Type B pancreatic cell (in vitro differentiated cells): ENCODE measurements at places on chromosomes 11 and 22. TPM values are rescaled to one million over a fixed set of nuclear protein-coding genes. Genes with fewer than 3 reads are reported as not detected.

DNA sequence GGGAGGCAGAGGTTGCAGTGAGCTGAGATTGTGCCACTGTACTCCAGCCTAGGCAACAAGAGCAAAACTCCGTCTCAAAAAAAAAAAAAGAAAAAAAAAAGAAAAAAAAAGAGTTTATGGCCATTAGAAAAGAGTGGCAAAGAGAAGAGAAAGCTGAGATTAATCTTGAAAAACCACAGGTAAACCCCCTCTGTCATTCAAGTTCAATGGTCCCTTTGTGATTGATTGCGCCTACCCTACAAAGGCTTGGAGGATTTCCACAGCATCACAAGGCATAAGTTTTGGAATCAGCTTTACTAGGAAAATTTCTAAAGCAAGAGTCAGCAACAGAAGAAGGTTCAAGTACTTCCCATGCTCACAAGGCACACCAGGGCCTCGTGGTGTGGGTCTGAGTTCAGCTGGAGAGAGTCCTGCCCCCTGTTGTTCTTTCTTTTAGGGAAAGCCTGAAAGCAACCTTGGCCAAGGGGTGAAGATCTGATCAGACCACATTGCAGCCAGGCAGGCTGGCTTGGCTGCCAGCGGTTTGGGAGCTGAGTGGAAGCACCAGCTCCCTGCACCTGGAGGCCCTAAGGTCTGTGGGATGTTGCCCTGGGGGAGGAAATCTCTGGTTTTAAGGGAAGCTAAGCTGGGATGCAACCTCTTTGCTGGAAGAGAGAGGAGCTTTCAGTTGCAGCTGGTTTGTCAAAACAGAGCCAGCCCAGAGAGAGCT, 41.8 kb downstream of the SLN start:
- H3K27me3 ChIP-seq, result no peaks in the 10 kb centered on the region
- H3K36me3 ChIP-seq, result no peaks in the 10 kb centered on the region
- no peak overlapping the region for H3K27ac ChIP-seq
- no peaks in the 10 kb centered on the region for H3K4me1 ChIP-seq

- peaks cover 7% of the 10 kb centered on the region for H3K4me1 ChIP-seq
- H3K36me3 ChIP-seq, result no peaks in the 10 kb centered on the region
- H3K4me3 ChIP-seq, result no peak overlapping the region
- peak overlapping the region; percentile 40 for H3K27ac ChIP-seq
Observed at GRCh38 chr11:2097356-2097997, 41.7 kb downstream of the IGF2 start.

- H3K4me1 ChIP-seq, result peaks cover 31% of the 10 kb centered on the region
- H3K27me3 ChIP-seq, result peaks cover 21% of the 10 kb centered on the region
- H3K36me3 ChIP-seq, result no peaks in the 10 kb centered on the region
- no peak overlapping the region for H3K4me3 ChIP-seq
- DNase-seq, result no peak
- H3K27ac ChIP-seq, result no peak overlapping the region
Observed at GRCh38 chr11:112511271-112511670, 250.6 kb upstream of the PLET1 start.

DNA sequence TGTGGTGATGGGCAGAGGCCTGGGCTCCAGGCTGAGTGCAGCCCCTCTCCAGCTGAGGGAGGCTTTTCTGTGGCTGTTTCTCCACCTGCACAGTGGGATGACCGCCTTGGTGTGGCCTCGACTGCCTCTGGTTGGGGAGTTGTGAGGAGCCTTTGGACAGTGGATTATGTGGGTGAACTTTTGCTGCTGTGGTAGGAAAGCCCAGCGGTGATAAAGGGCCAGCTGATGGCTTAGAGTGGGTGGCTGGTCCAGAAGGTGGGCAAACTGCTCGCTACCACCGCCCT, 1.4 kb upstream of the ESRRA start:
- no peak for DNase-seq
- peak overlapping the region; percentile 93 for H3K4me3 ChIP-seq
- peaks cover 20% of the 10 kb centered on the region for H3K4me1 ChIP-seq
- no peaks in the 10 kb centered on the region for H3K36me3 ChIP-seq
- peak overlapping the region; percentile 99 for H3K27ac ChIP-seq

- peaks cover 26% of the 10 kb centered on the region for H3K4me1 ChIP-seq
- no peaks in the 10 kb centered on the region for H3K36me3 ChIP-seq
- no peak for DNase-seq
- peak overlapping the region; percentile 74 for H3K27ac ChIP-seq
Observed at GRCh38 chr11:119907878-119908572, 179.0 kb upstream of the NECTIN1 start.

- no peak overlapping the region for H3K27ac ChIP-seq
- no peaks in the 10 kb centered on the region for H3K27me3 ChIP-seq
- no peaks in the 10 kb centered on the region for H3K36me3 ChIP-seq
- no peak for DNase-seq
- H3K4me3 ChIP-seq, result no peak overlapping the region
Observed at GRCh38 chr11:75461151-75461550, 28.1 kb upstream of the KLHL35 start.

- no peak overlapping the region for H3K27ac ChIP-seq
- H3K4me1 ChIP-seq, result peaks cover 4% of the 10 kb centered on the region
- no peaks in the 10 kb centered on the region for H3K27me3 ChIP-seq
- no peaks in the 10 kb centered on the region for H3K36me3 ChIP-seq
- H3K4me3 ChIP-seq, result peak overlapping the region; percentile 60
- no peak for DNase-seq
Observed at GRCh38 chr11:14537134-14537599, 17.0 kb upstream of the PSMA1 start.

GRCh38 chr22:26845021-26845743, 187.8 kb downstream of the MIAT start:
- H3K36me3 ChIP-seq, result no peaks in the 10 kb centered on the region
- DNase-seq, result no peak
- no peak overlapping the region for H3K4me3 ChIP-seq
- H3K27ac ChIP-seq, result no peak overlapping the region
- H3K27me3 ChIP-seq, result peaks cover 51% of the 10 kb centered on the region

GRCh38 chr11:61170566-61170965, 9.3 kb upstream of the VPS37C start:
- no peaks in the 10 kb centered on the region for H3K4me1 ChIP-seq
- DNase-seq, result no peak
- H3K36me3 ChIP-seq, result no peaks in the 10 kb centered on the region
- H3K27ac ChIP-seq, result no peak overlapping the region

GRCh38 chr22:31347251-31348008, 1.3 kb upstream of the PATZ1 start:
- peak overlapping the region; percentile 93 for H3K4me3 ChIP-seq
- H3K36me3 ChIP-seq, result peaks cover 7% of the 10 kb centered on the region
- H3K27ac ChIP-seq, result peak overlapping the region; percentile 93
- peaks cover 35% of the 10 kb centered on the region for H3K4me1 ChIP-seq

DNA sequence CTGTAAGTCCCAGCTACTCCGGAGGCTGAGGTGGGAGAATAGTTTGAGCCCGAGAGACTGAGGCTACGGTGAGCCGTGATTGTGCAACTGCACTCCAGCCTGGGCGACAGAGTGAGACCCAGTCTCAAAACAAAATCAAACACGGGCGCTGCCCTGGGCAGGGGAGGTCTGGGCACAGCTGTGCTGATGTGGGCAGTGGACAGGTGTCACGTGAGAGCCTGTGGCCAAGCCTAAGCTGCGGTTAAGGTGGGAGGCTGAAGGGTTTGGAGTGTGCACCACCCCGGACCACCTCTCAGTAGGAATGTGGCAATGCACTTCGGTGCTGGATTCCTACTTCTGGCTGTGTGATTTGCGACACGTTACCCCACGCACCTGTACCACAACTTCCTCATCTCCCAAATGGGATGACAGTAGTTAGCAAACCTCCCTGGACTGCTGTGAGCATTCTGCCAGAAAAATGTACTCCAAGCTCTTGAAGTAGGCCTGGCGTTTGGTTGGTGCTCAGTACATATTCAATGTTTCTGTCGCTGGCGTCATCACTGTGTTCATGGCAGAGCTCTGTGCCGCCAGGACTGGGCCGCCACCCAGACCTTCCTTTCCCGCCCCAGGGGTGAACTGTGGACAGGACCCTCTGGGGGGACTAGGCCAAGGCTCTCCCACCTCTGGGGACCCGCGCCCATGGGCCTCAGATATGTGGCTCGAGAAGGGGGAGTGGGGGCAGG, 807 bp upstream of the ZNF74 start:
- H3K36me3 ChIP-seq, result no peaks in the 10 kb centered on the region
- H3K4me1 ChIP-seq, result peaks cover 27% of the 10 kb centered on the region
- H3K27me3 ChIP-seq, result no peaks in the 10 kb centered on the region
- peak overlapping the region; percentile 94 for H3K27ac ChIP-seq

DNA sequence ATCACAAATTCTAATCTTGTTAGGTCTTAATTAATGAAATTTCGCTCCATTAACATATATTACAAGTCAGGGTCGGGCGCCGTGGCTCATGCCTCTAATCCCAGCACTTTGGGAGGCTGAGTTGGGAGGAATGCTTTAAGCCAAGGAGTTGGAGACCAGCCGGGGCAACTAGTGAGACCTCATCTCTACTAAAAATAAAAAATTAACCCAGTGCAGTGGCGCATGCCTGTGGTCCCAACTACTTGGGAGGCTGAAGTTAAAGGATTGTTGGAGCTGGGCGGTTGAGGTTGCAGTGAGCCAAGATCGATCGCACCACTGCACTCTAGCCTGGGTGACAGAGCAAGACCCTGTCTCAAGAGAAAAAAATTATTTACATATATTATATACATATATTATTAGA, 1.9 kb downstream of the TMA7B start:
- H3K27ac ChIP-seq, result no peak overlapping the region
- no peak overlapping the region for H3K4me3 ChIP-seq
- no peaks in the 10 kb centered on the region for H3K36me3 ChIP-seq
- no peak for DNase-seq
- H3K4me1 ChIP-seq, result peaks cover 20% of the 10 kb centered on the region
- H3K27me3 ChIP-seq, result peaks cover 16% of the 10 kb centered on the region

- no peak for DNase-seq
- peaks cover 15% of the 10 kb centered on the region for H3K27me3 ChIP-seq
- no peak overlapping the region for H3K4me3 ChIP-seq
Observed at GRCh38 chr22:44664149-44664548, 37.9 kb upstream of the PRR5 start.

- no peak for DNase-seq
- no peak overlapping the region for H3K4me3 ChIP-seq
- no peak overlapping the region for H3K27ac ChIP-seq
- no peaks in the 10 kb centered on the region for H3K27me3 ChIP-seq
Observed at GRCh38 chr11:3132831-3133260, 32.3 kb downstream of the OSBPL5 start.

GRCh38 chr11:16902182-16902581, 112.0 kb downstream of the PLEKHA7 start:
- H3K36me3 ChIP-seq, result peaks cover 3% of the 10 kb centered on the region
- peak overlapping the region; percentile 60 for H3K27ac ChIP-seq
- H3K4me1 ChIP-seq, result peaks cover 29% of the 10 kb centered on the region
- no peaks in the 10 kb centered on the region for H3K27me3 ChIP-seq
- H3K4me3 ChIP-seq, result peak overlapping the region; percentile 7

DNA sequence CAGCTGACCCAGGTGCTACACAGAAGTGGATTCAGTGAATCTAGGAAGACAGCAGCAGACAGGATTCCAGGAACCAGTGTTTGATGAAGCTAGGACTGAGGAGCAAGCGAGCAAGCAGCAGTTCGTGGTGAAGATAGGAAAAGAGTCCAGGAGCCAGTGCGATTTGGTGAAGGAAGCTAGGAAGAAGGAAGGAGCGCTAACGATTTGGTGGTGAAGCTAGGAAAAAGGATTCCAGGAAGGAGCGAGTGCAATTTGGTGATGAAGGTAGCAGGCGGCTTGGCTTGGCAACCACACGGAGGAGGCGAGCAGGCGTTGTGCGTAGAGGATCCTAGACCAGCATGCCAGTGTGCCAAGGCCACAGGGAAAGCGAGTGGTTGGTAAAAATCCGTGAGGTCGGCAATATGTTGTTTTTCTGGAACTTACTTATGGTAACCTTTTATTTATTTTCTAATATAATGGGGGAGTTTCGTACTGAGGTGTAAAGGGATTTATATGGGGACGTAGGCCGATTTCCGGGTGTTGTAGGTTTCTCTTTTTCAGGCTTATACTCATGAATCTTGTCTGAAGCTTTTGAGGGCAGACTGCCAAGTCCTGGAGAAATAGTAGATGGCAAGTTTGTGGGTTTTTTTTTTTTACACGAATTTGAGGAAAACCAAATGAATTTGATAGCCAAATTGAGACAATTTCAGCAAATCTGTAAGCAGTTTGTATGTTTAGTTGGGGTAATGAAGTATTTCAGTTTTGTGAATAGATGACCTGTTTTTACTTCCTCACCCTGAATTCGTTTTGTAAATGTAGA, 1.7 kb downstream of the MALAT1 start:
- H3K4me3 ChIP-seq, result no peak overlapping the region
- peaks cover 22% of the 10 kb centered on the region for H3K36me3 ChIP-seq
- H3K27ac ChIP-seq, result no peak overlapping the region
- no peak for DNase-seq
- H3K27me3 ChIP-seq, result peaks cover 29% of the 10 kb centered on the region

DNA sequence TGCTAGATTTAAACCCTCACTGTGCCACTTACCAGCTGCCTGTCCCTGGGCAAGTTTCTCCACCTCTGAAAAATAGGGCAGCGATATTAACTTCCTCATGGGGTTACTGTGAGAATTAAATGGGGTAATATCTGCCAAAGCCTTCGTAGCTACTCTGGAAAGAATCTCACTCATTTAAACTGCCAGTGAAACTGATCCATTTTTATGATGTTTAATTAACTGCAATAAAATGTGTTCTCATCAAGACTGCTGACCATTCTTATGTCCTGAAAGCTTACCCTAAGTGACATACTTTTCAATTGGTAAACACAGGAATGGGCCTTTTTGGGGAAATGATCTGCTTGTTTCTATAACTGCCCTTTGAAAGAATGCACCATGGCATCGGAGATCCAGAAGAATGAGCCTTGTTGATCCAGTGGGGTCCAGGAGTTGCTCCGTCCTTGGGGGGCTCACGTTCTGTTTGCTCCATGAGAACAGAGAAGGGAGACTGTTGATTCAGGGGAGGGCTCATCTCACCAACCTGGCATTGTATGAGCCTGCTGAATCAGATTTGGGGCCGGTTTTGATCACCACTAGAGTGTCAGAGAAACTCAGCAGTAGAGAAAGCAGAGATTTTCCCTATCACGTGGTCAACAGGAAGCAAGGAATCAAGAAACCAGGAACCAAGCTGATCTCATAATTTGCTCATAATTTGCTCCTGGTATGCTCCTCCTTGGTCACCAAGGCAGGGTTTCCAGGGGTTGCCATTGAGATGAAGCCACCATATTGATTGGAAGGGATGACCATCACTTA, 7.0 kb upstream of the CCDC86 start:
- no peaks in the 10 kb centered on the region for H3K36me3 ChIP-seq
- H3K27ac ChIP-seq, result no peak overlapping the region
- H3K27me3 ChIP-seq, result peaks cover 31% of the 10 kb centered on the region
- no peak for DNase-seq
- H3K4me3 ChIP-seq, result no peak overlapping the region

DNA sequence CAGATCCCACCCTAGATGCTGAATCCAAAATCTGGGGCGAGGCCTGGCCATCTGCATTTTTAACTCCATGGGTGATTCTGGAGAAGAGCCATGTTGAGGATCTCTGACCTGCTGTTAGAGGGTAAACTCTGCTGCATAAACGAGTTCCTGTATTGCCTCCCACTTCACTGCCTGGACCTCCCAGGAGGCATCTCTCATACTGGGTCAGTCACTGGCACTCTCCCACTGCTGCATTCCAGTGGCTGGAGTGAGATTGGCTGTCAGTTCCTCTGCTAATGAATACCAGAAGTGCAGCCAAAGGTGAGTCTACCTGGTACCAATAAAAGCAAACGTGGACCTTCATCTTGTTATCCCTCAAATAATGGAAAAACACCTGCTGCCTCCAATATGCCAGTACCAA, 10.3 kb downstream of the POLDIP3 start:
- peaks cover 29% of the 10 kb centered on the region for H3K36me3 ChIP-seq
- H3K27me3 ChIP-seq, result no peaks in the 10 kb centered on the region
- peaks cover 15% of the 10 kb centered on the region for H3K4me1 ChIP-seq
- H3K27ac ChIP-seq, result no peak overlapping the region
- no peak overlapping the region for H3K4me3 ChIP-seq

Gene KLHL35
- 0.67 and 1.6 TPM in 2 replicates for total RNA-seq

Gene NLRP14
- total RNA-seq, result 0.12 and 0.24 TPM in 2 replicates

Gene INS
- total RNA-seq, result 1,584 and 3,976 TPM in 2 replicates

Gene CECR2
- 7.9 and 25.3 TPM in 2 replicates for total RNA-seq

Gene TOM1
- total RNA-seq, result 27.0 and 37.6 TPM in 2 replicates

Gene SLC37A2
- 1.3 TPM in 2 replicates for total RNA-seq

Gene CYTH4
- not detected in 2 replicates for total RNA-seq
